Hindlimb muscle (tissue), 1 donor: ENCODE measurements at places on chromosomes 6 and 20.

DNA sequence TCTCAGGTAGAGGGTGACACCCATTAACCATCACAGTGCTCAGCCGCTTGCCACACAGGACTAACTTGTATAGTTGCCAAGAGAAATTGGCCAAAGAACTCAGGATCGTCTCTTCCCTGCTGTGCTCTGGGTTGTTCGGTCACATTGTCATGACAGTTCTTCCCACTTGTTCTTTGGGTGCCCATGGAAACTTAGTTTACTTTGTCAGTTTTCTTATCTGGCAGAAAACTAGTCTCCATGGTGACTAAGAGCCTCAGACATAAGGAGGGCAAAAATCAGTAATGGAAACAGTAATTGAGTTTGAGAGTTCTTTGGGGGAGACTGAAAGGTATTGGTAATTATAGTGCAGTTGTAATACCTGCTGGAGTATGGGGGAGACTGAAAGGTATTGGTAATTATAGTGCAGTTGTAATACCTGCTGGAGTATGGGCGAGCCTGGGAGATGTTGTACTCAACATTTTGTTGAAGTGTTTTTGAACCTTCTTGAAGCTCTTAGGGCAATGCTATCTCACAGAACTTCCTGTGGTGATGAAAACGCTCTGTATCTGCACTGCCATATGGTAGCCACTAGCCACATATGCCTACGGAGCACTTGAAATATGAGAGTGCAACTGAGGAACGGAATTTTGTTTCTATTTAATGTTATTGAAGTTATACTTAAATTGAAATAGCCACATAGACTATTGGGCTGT, 95.2 kb upstream of the HDGFL1 start:
- no peak for DNase-seq

- DNase-seq, result no peak
Observed at GRCh38 chr6:118656847-118657451, 5.6 kb upstream of the CEP85L start.

DNA sequence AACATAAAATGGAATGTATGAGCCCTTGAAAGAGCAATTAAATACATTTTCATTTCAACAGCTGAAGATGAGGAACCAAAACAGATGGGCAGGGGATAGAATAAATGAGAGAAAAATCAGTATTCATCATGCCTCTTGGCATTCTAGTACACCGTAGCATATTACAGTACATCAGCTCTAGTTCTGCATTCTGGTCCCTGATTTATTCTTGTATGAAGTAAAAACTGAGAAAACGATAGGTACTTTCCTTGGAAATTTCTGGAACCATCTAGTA, 349.4 kb downstream of the ARHGAP18 start:
- no peak for DNase-seq

DNA sequence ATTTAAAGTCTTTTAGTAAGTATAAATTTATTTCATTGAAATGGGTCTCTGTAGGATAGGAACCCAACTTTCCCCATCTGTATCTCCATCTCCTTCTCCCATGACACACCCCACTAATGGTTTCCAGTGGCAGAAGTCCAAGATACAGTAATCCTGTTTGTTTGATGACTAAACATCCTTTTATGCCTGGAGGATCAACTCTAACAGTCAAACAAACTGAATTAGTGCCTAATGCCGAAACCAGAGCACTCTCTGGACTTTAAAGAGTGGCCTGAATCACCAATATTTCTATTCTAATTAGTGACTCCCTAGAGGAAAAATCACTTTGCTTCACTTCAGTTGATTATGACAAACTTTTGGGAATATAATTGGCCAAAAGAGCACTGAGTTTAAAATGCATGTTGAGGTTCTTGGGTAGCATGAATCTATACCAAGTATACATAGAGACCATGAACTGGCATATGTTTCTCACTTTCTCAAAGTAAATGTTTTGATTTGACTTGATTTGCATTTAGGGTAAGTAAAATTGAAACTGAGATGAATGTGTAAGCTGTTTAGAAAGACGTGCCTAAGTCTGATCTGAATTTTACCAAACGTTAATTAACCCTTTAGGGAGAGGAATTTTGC, 776.4 kb upstream of the NRSN1 start:
- DNase-seq, result no peak

DNA sequence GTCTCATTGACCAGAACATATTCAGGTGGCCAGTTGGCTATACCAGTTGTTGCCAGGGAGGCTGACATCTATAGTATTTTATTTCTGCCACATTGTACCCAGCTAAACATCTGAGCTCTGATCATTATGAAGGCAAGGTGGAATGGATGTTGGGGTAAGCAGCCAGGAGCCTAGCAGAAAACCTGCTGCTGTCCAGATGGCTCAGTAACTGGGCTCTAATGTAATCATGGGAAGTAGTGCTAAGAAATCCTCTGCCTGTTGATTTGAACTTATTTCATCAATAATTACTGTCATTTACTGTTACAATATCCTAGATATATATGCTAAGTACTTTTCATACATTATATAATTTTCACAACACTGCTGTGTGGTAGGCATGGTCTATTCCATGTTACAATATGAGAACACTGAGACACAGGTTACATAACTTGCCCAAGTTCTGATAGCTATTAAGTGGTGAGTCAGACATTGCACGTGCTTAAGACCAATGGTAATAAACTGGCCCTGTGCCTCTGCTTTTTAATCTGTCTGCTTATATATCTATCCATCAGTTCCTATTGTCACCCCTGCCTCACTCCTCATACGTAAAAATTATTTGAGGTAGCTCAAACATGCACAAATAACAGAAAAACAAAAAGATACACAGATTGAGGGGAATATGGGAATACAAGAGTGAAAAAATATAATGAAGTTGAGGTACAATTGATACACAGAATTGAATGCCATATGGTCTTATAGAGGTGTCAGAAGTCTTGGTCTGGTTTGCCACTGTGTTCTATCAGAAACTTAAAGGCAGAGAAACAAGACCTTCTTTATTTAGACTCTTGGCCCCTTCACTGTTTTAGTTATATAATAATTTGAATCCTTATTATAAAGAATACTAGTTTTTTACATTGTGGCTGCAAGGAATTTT, 25.2 kb downstream of the TBPL1 start:
- DNase-seq, result no peak

DNA sequence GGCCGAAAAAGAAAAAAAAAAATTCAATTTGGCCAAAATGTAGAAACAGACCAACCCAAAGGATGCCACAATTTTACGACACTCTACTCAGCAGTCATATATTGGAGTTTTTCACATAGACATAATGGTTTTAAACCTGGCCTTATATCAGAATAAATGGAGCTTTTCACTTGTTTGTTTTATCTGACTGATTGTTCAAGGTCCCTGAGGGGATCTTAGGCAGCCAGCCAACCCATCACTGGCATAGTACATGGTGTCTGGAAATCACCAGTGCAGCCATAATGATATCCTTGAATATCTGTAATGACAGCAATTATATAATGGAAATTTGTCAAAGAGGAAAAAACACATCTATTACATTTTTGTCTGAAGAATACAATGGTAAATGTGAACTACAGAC, 96.9 kb downstream of the PRSS35 start:
- no peak for DNase-seq

- no peak for DNase-seq
Observed at GRCh38 chr20:53100476-53100911, 128.3 kb downstream of the TSHZ2 start.

- no peak for DNase-seq
Observed at GRCh38 chr20:49695830-49696229, 17.8 kb downstream of the B4GALT5 start.

DNA sequence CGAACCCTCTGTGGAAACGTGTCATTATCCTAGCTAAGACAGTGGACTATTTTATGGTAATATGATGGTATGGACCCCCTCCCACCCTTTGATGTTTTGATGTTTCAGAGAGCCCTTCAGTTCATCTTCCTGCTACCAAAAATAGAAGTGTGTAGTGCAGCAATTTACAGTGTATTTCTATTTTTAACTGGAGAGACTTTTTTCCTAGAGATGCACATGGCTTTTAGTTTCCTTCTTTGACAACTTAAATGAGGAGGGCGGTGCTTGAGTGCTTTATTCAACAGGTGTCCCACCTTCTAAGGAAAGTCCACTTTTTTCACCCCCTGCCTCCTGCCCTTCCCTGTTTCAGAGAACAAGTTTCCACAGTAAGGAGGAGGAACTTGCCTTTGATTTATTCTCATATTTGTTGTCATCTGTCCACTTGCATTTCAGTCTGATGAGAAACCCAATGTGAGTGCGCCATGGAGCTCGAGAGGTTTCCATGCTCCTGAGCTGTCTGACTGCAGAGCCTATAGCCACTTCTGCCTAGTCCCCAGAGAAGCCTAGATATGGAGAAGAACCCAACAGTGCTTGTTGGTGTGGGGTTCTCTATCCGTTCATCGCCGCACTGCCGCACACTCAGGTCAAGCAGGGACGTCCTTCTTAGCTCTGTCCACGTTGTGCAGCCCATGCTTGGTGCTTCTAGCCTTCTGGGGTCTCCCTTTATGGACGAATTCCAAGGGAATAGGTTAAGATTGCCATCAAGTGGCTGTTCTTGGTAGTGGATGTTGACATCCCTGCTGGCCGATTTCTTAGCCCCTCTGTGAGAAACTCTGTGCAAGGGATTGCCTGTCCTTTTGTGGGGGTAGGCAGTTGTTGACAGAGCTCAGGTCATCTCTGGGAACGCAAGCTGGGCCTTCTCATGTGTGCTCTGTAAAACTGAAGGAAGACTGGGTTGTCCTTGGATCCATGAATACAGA, 144.2 kb downstream of the JARID2 start:
- DNase-seq, result peak; percentile 33

GRCh38 chr20:23048283-23049200, 930 bp downstream of the THBD start:
- DNase-seq, result no peak

GRCh38 chr6:122809691-122810090, 20.6 kb downstream of the SMPDL3A start:
- DNase-seq, result no peak
